ENCODE measurements at places on chromosomes 1 and 21.

GRCh38 chr1:234327577-234328164 is 45.6 kb upstream of the COA6 start:
- DNase-seq = no peak

DNA sequence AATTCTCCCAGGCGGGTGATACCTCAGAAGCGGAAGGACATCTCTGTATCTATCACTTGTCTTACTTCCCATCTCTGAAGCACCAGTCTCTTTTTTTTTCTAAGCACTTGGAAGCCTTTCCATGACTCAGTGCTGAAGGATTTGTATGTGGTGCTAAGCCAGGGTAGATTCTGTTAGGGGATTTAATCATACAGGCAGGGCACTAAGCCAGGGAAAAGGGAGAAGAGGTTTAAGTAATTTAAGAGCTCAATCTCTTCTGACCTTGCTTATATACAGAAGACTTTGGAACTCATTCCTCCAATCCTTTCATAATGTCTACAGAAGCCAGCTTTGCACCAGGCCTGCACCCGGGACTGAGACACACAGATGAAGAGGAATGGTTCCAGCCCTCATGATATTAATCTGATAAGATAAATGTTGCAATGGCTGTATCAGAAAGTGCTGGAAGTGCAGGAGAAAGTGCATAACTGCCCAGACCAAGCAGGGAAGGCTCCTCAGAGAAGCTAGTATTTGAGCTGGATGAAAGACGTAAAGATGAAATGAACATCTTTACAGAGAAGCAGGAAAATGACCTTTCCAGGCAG is 11.0 kb downstream of the FAM163A start:
- DNase-seq = no peak

DNA sequence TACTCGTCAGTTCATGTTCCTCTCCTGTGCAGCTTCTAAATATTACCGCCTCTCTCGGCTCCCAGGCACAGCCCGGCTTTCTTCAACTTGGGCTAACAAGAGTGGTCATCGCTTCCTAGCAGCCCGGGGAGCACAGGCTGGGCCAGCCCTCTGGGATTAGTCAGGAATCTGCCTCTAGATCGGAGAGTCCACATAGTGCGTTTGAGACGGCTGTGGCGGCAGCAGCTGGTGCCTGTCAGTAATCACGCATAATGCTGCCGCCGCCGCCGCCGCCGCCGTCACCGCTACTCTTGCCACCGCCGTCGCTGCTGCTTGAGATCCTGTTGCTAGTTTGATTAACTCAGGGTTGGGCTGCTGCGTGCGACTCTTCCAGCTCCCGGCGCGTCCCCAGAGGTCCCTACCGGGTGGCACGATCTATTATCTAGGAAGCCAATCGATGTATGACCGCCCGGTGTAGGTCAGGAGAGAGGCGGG is at the start of gene RXRG:
Gene RXRG (minus strand): TSS at position 230 of the 474 bp plus-strand sequence. CDS start 233 bp downstream, outside the sequence.
- peak; percentile 2 for DNase-seq

- no peak for DNase-seq
These were observed 19.4 kb downstream of the PTPRF start for GRCh38 chr1:43549921-43550597.

- no peak for DNase-seq
These were observed 23.7 kb downstream of the ELAVL4 start for GRCh38 chr1:50132347-50132894.
